CD4-positive, alpha-beta T cell treated with Interleukin-10 for 1 hour (primary cell): ENCODE measurements at places on chromosomes 2 and 18.

GRCh38 chr2:174802459-174802858 is 38.2 kb upstream of the CHRNA1 start:
- no peak for DNase-seq

- no peak for DNase-seq
Measured at GRCh38 chr2:217551252-217551899, 451.4 kb downstream of the TNS1 start.

GRCh38 chr2:123438251-123438650 is 586.8 kb upstream of the CNTNAP5 start:
- no peak for DNase-seq

- peak; percentile 82 for DNase-seq
Measured at GRCh38 chr2:27032495-27033252, at the start of gene TMEM214. TMEM214 (plus strand) TSS chr2:27032965; CDS start chr2:27033016, 51 bp downstream.

- peak; percentile 82 for DNase-seq
Measured at GRCh38 chr2:112481050-112481527, 867 bp upstream of the TTL start.

GRCh38 chr2:44833171-44834069 is 108.1 kb upstream of the SIX3 start:
- DNase-seq, result no peak

DNA sequence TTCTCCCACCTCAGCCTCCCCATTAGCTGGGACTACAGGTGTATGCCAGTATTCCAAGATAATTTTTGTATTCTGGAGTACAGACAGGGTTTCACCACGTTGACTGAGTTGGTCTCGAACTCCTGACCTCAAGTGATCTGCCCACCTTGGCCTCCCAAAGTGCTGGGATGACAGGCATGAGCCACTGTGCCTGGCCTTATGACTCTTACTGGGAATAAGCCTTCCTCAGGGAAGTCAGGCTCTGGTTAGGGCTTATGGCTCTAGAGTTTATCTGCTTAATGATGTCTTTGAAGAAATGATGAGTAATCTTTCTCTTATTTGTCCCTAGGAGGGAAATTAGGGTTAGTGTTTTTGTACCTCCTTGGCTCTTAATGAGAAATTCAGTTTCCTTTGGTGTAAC is 187.7 kb downstream of the FAM210A start:
- DNase-seq, result no peak

DNA sequence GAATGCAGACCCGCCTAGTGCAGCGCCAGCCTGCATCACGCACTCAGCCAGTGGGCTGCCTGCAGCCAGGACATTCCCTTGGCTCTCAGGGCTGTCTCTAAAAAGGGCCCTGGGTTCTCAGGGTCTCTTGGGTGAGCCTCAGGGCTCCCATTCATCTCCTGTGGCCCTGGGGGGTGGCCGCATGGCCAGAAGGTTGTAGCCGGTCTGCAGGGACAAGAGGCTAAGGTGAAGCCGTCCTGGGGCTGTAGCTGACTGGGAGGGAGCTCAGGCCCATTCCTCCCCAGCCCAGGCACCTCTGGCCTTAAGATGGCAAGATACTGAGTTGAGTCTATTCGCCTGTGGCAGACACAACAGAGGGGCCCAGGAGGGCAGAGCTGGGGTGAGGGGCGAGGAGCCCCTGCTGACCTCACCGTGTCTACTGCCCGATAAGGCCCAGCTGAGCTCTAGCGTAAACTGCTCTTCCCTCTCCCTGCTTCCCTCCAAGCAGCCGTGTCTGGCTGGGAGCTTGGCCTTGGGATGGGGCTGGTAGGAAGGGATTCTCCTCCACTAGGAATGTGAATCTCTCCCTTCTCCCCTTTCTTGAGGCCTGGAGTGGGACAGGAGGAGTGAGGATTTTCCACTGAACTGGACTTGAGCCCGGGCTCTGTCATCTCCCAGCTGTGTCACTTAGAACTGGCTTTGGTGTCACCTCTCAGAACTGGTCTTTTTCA is 37.9 kb downstream of the INHBB start:
- no peak for DNase-seq

DNA sequence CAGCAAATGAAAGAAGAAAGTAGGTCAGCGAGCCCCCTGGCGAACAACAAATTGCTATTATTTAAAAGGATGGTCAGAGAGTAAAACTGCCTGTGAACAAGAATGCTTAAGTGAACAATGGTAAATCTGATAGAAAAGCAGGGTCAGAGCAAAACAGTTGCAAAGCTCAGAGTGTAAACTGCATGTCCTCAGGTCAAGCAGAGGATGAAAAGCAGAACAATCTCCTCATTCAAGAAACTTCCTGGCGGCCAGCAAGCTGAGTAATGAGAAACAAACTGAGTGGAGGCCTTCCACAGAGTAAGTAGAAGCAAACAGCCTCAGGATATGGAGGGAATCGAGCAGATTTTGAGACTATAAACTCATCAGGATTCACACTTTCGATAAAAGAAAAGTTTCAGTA is 117.9 kb downstream of the PPP1R1C start:
- no peak for DNase-seq

GRCh38 chr18:41693008-41693407 is 262.0 kb upstream of the PIK3C3 start:
- no peak for DNase-seq

- DNase-seq, result no peak
Measured at GRCh38 chr2:225797394-225797793, 397.9 kb downstream of the NYAP2 start.

DNA sequence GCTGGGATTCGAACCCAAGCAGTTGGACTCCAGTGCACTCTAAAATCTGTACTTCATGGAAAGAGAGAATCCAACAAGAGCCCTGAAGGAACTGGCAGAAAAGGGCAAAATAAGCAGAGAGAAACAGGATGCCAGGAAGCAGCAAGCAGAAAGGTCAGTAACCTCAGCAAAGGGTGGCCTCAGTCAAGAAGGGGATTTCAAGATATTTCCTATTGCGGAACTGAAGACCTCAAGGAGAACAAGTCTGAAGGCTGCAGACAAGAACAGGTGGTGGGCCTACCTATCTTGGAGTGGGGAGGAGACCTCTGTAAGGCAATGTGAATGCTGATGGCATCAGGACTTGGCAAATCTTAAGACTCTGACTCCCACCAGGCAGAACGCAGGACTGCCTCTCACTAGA is 20.1 kb upstream of the MREG start:
- no peak for DNase-seq

GRCh38 chr2:171893824-171894611 is at the start of gene SLC25A12:
SLC25A12 (minus strand) TSS chr2:171894244; CDS start chr2:171894214, 30 bp downstream.
- peak; percentile 69 for DNase-seq

DNA sequence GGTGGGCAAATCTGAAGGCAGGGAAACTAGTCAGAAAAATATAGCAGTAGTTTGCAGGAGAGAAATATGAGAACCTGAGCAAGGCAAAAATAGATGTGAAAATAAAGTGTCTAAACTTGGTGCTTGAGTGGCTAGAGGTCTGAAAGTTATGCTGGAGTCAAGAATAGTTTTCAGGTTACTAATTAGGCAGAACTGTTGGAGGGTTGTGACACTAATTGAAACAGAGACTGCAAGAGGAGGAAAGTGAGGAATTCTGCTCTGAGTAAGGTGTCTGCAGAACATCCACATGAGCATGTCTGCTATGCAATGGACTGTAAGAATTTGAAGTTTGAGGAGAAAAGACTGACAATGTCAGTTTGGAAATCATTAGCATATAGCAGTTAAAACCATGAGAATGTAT is 444.0 kb upstream of the LRRTM1 start:
- no peak for DNase-seq

DNA sequence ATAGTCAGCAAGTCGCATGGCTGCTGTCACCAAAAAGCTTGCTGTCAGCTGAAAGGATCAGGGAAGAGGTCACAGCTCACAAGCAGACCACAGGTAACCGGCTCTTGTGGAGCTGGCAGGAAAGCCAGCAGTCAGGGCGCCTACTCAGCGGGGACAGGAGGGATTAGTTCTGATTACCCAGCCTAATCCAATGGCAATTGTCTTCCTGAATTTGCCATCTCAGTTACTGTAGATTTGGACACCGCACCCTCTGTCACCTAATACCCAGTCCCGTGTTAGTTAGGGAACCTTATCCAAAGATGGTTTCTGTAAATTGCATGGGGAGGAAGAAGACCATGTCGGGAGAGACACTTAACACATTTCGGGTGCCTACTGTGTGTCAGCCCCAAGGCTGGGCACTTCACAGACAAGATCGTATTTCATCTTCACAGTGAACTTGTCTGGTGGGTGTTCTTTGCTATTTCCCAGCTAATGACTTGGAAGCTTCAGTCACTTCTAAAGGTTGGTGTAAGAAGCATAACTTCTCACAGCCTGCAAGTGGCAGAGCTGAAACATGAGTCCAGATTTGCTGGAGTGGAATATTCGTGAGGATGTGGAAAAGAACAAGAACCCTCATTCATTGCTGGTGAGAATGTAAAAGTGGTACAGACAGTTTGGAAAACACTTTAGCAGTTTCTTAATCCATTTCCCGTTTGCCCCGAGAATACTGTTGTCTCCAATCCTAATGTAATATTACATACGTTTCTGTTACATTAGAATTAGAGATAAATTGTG is 9.9 kb downstream of the ALPK2 start:
- no peak for DNase-seq

DNA sequence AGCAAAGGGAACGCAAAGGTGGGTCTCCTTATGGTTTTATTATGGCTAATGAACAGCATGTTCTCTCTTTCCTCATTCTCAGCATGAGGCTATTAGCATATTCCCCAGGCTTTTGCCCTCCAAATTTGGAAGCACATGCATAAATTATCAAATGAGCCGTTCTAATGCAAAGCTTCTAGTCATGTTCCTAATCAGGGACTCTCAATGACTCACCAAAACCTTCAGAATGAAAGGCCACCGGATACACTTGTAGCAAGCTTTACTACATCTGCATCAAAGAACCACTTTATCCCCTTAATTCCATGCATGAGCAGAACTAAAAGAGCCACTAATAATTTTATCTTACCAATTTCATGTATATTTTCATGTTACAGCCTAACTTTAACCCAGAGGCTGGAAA is 310.5 kb downstream of the LRATD1 start:
- no peak for DNase-seq

GRCh38 chr2:127826047-127826446 is 15.1 kb upstream of the WDR33 start:
- DNase-seq, result no peak

GRCh38 chr2:134405611-134406081 is 151.8 kb downstream of the MGAT5 start:
- no peak for DNase-seq

DNA sequence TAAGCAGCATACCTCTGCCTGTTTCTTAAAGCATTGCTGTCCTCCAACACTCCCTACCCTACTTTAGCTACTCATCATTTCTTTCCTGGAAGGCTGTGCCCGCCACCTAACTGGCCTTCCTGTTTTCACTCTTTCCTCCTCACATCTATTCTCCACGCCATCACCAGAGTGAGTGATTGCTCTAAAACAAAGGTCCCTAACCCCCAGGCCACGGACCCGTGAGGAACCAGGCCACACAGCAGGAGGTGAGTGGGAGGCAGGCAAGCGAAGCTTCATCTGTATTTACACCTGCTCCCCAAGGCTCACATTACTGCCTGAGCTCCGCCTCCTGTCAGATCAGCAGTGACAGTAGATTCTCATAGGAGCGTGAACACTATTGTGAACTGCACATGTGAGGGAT is 13.3 kb upstream of the ZEB2 start:
- DNase-seq, result no peak

- no peak for DNase-seq
Measured at GRCh38 chr2:32904751-32905150, 42.0 kb upstream of the LTBP1 start.

DNA sequence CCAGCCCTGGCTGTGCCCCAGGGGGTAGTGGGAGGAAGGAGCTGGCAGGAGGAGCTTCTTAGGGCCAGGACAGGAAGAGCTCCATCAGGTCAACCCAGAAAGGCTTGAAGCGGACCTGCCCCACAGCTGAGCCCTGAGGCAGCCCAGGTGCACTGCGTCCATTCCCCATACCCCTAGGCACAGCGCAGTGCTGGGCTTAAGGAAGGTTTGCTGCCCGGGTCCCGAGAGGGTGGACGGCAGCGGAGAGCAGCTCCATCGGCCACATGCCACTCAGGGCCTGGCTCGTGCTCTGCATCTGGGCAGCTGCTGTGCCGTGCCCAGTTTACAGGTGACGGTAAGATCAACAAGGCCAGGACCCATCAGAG is 26.4 kb downstream of the DNMT3A start:
- no peak for DNase-seq

DNA sequence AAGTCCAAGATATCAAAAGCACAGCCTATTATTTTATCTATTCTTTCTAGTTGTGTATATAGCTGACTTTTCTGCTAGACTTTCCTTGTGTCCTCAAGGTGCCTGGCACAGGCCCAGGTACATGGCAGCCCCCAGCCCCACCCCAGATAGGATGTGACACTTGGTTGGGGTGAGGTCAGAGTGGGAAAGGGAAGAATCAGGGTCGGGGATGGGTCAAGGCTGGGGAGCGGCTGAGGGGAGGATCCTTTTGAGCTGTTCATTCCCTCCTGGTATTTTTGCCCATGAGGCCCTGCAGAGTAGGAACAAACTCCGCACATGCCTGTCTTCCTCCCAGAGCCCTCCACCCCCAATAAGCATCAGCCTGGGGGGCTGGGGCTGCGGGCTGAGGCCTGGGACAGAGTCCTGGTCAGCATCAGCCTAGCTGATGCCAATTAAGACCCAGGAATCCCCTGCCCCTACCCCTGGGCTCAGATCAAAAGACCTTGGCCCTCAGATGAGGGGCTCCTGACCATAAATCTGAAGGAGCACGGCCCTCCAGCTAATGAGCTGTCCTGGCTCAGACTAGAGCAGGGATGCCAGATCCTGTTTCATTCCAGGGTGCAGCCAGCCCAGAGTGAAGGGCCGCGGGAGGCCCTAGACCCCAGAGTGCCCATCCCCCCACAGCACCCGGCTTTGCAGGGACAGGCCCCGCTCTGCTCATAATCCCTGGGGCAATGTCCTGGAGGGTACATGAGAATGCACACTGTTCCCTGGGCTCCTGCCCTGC is 85.3 kb downstream of the SDC1 start:
- no peak for DNase-seq

DNA sequence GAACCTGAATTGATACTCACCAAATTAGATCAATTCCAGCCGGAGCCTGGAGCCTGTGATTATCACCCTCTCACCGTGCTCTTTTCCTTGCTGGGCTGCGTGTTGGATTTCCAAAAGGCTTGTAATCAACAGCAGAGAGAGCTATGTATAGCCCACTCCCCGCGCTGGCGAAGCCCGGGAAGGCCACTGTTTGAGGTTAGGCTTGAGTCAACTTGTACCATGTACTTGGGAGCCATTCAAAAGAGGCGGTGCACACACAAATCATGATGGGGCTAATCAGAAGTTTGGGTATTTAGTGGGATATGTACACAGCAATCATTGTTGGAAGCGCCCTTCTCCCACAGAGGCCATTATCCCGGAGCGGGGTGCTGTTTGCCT is 151.6 kb downstream of the GLI2 start:
- no peak for DNase-seq

GRCh38 chr18:57343833-57344232 is 8.5 kb upstream of the ST8SIA3 start:
- no peak for DNase-seq

- no peak for DNase-seq
Measured at GRCh38 chr2:52970642-52971041, 797.0 kb upstream of the CHAC2 start.

GRCh38 chr2:23503682-23504081 is 118.7 kb downstream of the KLHL29 start:
- no peak for DNase-seq

- DNase-seq, result no peak
Measured at GRCh38 chr2:10097352-10098148, 17.3 kb upstream of the CYS1 start.
